Progenitor cell of endocrine pancreas (in vitro differentiated cells): ENCODE measurements at places on chromosomes 6 and 20. TPM values are rescaled to one million over a fixed set of nuclear protein-coding genes. Genes with fewer than 3 reads are reported as not detected.

DNA sequence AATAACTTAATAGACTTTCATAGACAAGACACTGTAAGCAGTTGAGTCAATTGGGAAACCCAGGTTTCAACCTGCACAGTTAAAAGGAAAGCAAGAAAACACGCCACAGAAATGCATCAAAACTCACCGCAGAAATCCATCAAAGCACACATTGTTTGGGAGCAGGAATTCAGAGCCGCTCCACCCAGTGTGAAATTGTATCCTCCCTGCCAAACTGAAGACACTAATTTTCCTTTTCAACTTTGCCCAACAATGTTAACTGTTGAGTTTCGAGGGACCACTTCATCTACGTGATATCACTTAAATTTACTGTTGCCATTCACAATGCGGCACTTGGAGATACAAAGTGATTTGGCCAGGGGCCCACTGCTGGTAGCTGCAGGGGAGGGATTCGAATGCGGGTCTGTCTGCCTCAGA lies 92.7 kb downstream of the DACT2 start:
- DNase-seq, result no peak

GRCh38 chr6:89977808-89978748 lies 83.8 kb downstream of the GJA10 start:
- DNase-seq, result no peak

ARFGEF3 gene
- total RNA-seq, result 28.3 and 28.6 TPM in 2 replicates

DNA sequence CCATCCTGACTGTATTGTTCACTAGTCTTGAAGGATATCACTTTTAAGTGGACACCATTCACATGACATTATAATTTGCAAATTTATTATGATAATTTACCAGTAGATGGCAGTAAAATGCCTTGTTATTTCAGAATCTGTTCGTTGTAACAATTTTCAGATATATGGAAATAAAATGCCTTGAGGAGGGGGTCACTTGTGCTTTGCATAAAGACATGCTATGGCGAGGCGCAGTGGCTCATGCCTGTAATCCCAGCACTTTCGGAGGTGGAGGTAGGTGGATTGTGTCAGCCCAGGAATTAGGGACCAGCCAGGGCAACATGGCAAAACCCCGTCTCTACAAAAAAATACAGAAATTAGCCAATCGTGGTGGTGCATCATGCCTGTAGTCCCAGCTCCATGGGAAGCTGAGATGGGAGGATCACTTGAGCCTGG lies 9.0 kb upstream of the NCOA6 start:
- no peak for DNase-seq

CLVS2 gene
- 0.34 and 0.69 TPM in 2 replicates for total RNA-seq

GRCh38 chr6:131861381-131861780 lies 53.6 kb downstream of the ENPP1 start:
- no peak for DNase-seq

DNA sequence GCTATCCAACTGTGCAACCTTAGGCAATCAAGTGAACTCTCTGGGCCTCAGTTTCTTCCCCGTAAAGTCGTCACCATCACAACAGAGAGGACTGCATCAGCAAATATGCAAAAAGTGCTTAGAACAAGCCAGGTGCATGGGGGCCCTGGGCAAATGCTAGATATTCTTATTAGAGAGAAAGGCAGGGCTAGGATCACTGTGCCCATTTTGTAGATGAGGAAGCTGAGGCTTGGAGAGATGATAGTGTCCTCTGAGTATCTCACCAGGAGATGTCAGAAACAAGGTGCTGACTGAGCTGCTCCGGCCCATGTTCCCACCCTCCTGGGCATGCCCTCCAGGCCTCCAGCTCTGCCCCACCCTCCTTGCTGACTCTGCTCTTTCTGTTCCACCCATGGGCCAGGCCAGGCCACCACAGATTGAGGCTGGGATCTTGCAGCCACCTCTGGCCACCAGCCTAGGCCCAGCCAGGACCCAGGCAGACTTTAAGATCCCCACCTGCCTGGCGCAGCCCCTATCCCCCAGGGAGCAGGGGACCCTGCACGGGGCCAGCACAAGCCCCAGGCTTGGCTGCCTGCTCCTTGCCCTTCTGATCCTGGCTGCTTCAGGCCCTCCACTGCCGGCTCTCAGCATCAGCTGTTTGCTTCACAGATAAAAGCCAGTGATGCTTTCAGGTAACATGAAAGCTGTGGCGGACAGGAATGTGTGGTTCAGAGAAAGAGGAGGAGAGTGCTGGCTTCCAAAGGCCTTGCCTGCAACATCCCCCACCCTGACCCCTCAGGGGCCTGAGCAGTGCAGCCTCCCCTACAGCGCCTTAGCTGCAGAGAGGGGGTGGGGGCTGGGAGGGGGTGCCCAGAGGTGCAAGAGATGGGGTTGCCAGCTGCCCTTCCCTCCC lies 47.6 kb downstream of the GRM4 start:
- no peak for DNase-seq

- no peak for DNase-seq
Observed at GRCh38 chr6:73299151-73299971, 36.4 kb upstream of the KHDC1 start.

- DNase-seq, result no peak
Observed at GRCh38 chr20:59835448-59836395, 97.7 kb downstream of the SYCP2 start.

SOD2 gene
- total RNA-seq, result 64.8 and 68.9 TPM in 2 replicates

GRCh38 chr20:21513881-21514540 lies at the start of gene NKX2-2:
Gene NKX2-2 (minus strand): TSS chr20:21514064. CDS start chr20:21513669, 395 bp downstream.
- no peak for DNase-seq

NOX3 gene
- not detected in 2 replicates for total RNA-seq

DNA sequence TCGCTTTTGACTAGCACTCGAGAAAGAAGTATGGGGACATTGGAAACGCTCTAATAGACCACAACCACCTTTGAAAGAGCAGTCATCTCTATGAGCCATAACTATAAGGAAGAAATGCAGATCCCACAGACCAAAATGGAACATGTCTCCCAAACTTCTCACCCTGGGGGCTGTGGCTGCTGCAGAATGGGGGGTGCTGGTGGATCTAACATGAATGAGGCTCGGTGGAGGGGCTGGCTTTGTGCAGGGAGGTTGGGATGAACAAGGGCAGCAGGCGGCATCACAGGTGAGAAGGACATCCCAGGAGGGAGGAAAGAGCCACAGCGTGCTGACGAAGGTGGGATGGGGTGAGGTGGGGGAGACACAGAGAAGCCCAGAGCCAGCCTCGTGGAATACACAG lies 10.5 kb upstream of the CCR6 start:
- DNase-seq, result no peak

GRCh38 chr6:113833537-113833936 lies 23.6 kb upstream of the MARCKS start:
- DNase-seq, result no peak

DEFB116 gene
- total RNA-seq, result not detected in 2 replicates

DNA sequence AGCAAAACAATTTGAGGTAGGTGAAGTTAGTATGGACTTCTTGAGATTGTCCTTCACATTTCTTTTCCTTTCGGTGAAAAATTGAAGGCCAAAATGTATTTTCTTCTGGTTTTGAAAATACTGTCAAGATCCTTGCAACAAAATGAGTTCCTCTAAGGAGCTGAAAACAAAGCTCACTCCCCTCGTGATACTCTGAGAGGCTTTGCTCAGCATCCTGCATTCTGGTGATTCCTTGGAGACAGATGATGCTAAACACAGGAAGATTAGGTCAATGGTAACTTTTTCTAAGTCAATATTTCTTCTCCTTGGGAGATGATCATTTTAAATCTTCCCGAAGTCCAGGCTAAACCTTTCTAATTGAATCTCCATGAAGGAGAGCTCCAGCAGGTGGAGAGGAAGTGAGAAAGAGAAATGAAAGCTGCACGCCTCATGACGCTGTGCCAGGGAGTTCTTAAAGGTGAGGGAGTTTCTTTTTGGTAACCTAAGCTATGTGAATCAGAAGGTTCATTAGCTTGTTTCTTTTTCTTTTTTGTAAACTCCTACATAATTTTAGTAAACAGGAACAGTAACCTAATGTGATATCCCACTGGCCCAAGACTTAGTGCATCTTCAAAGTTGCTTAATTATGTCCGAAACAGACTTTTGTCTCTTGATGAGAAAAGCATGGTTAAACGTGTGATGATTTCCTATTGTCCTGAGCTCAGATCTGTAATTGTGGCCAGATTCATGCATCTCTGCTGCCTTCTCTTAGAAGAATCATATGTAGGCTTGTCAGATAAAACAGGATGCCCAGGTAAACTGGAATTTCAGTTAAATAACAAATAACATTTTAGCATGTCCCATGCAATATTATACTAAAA lies 15.0 kb downstream of the ESR1 start:
- DNase-seq, result no peak

GRCh38 chr20:21322083-21322710 lies 19.1 kb downstream of the XRN2 start:
- no peak for DNase-seq

DNA sequence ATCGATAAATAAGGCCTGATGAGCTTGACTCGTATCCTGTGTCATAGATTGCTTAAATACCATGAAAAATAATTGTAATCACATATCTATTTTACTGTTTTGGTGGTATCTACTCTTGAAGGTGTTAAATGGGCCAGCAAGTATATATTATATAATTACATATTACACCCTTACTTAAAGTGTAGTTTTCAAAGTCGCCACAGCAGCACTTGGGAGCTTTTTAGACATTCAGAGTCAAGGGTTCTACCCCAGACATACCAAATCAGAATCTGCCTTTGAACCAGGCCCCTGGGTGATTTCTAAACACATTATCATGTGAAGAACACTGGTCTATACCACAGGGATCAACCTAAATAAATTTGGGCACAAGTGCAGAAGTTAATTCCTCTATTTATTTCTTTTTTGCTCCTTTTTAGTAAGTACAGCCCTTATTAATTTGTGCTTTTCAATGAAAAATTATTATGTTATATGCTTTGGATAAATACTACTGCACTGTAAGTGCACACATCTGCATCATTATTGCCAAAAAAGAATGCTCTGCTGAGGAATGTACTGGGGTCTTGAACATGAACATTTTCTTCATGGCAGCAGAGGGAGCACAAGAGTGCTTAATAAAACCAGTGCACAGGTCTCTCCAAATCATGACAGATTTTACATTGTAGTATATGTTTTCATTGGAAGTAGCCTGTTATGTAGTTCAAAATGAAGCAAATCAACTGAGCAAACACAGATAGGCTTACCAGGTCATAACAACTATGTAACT lies 3.1 kb upstream of the ATXN1 start:
- no peak for DNase-seq

- no peak for DNase-seq
Observed at GRCh38 chr20:60803335-60804055, 448.6 kb upstream of the CDH4 start.
